Hematopoietic multipotent progenitor cell treated with erythropoietin and hydrocortisone succinate and interleukin-3 and kit ligand, for 8 days (in vitro differentiated cells): ENCODE measurements at places on chromosomes 2 and 18.

- no peak for DNase-seq
These were observed 35.2 kb downstream of the ANXA4 start for GRCh38 chr2:69776886-69777785.

- DNase-seq, result no peak
These were observed 263.7 kb upstream of the SPOPL start for GRCh38 chr2:138237667-138238384.

DNA sequence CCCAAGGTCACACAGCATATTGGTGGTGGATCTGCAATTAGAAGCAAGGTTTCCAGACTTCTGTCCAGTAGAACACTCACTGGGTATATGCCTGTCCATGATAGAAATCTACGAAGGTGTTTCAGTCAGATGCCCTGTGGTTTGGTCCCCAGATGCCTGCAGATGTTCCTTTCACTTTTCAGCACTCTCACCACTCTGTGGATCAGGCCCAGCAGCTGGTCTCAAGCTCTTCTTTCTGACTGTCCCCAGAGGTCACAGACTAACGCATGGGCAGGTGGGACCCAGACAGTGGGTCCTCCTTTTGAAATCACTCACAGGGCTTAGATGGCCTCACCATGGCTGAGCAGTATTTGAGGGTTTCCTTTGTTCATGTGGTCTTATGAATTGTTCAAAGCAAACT, 376.5 kb downstream of the ALK start:
- DNase-seq, result no peak

- peak; percentile 77 for DNase-seq
These were observed 94.3 kb downstream of the CDCA7 start for GRCh38 chr2:173448938-173449471.

DNA sequence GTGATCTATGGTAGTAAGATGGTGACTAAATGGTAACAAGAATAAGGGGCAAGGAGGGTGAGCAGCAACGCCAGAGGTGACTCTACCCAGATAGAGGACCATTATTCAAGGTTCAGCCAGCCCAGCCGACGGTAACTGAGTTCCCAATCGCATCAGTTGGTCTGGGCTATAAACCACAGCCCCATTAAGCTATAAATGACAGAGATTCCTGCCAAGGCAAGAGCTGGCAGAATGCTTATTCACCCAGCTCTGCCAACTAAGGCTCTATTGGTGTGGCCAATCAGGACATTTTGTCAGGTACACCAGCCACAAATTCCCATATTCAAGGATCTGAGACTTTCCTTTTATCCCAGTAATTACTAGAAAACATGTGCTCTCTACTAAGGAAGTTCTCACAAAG, 3.6 kb downstream of the CHN1 start:
- no peak for DNase-seq

DNA sequence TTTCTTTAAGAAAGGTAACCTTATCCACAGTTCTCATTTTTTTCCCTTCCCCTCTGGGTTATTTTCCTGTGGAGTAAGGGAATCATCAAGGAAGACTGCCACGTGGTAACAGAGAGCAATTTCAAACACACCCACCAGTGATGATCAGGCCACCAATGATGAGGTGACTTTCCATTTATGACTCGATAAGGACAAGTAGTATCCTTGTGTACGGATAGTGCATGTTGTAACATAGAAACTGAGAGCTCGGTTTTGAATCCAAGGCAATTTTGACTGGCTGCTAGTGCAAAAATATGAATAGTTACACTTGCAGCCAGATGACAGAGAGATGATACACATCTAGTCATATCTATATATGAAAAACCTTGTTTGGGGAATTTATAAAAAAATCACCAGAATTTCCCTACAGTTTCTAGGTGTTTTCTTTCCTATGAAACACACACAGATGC, 143.6 kb upstream of the TCF4 start:
- peak; percentile 11 for DNase-seq

GRCh38 chr2:239824046-239824694, 201.0 kb downstream of the NDUFA10 start:
- DNase-seq, result peak; percentile 6

DNA sequence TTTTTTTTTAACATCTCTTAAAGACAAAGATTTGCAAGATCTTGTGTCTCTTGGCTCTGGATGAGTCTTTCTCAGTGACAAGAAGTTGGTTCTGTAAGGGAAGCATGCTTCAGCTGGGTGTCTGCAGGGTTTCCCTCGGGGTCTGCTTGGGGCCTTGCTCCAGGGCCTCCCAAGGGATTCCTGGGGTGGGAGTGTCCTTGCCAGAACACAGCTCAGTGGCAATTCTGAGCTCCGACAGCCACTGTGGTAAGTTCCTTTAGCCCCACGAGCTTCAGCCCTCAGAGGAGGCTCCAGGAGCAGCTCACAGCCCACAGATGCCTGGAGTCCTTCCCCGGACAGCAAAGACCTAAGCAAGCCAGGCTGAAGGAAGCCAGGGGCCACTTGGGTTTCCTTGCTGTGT, 52.4 kb downstream of the EMX1 start:
- DNase-seq, result no peak

- no peak for DNase-seq
These were observed 2.4 kb upstream of the TMEM185B start for GRCh38 chr2:120225549-120226065.

GRCh38 chr2:110994250-110994961, 126.3 kb upstream of the BCL2L11 start:
- DNase-seq, result peak; percentile 12

DNA sequence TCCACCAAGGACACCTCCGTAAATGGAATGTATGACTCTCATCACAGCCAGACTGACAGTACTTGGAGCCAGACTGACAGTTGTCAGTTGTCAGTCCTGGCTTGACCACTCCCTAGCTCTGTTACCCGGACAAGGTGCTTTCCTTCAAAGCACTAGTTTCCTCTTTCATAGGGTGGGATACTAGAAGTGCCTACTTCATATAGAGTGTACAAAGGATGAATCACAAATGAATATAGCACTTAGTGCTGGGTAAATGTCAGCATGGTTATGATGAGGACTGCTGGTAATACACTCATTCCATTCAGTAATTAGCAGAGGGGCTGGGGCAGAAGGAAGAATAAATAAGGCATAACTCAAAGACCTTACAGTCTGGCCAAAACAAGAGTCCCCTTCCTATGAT, 91.4 kb downstream of the ARL4C start:
- DNase-seq, result no peak

DNA sequence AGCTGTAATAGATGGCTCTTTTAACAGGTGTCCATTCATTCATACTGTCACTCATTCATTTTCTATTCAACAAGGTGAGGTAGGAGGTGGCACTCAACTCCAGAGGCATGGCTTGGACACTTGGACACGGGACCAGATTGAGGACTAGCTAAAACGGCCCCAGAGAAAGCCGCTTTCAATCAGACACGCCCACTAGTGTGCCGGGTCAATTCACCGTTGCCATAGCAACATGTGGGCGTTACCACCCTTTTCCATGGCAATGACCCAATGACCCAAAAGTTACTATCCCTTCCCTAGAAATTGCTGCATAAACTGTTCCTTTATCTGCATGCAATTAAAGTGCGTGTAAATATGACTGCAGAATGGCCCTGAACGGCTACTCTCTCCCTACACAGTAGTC, 49.2 kb upstream of the LGALSL start:
- DNase-seq, result no peak

DNA sequence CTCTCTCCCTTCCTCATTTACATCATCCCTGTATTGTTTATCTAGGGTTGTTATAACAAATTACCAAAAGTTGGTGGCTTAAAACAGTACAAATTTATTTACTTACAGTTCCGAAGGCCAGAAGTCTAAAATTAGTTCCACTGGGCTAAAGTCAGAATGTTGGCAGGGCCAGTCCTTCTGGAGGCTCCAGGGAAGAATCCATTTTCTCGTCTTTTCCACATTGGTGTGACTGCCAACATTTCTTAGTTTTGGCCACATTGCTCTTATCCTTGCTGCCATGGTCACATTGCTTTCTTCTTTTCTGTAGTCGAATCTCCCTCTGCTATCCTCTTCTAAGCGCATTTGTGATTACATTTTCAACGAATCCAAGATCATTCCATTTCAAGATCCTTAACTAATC, 34.7 kb downstream of the ICOS start:
- no peak for DNase-seq

DNA sequence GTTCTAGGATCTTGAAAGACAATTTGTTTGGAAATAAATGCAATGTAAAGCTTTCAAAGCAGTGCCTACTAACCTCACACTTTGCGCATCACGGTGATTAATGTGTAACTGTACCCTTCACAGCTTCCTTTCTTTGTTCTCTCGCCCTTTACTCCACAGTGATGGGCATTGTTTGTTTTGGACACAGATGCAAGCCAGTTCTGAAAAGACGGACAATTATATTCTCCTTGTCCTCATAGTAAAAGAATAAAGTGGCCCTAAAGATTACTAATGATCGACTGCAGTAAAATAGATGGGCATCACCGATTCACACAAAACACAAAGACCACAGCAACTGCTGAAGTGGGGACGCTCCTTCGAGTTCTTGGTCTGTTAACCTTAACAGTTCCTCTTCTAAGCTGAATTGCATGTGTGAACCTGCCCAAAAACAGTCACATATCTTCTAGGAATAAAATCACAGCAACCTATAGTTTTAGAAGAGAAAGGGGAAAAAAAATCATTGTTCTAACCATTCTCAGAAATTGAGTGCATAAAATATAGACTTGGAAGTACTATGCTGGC, 7.7 kb downstream of the L3MBTL4 start:
- DNase-seq, result no peak

DNA sequence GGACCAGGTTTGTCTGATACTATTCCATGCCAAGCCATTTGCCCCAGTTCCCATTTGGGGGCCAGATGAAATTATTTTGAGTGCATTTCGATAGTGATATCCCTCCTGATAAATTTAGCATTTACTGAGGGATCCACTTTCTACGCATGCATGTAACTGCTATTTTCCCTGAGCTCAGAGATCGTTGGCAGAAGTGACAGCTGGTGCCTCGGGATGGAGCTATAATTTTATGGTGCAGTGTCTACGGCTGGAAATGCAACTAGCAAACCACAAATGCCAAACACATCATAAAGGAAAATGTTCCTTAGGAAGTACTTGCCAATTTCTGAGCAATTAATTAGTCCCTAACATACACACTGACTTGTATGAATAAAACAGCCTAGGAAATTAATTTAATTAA, 254.8 kb downstream of the SLC8A1 start:
- no peak for DNase-seq

- DNase-seq, result no peak
These were observed 227.5 kb upstream of the SOX11 start for GRCh38 chr2:5464657-5465056.

DNA sequence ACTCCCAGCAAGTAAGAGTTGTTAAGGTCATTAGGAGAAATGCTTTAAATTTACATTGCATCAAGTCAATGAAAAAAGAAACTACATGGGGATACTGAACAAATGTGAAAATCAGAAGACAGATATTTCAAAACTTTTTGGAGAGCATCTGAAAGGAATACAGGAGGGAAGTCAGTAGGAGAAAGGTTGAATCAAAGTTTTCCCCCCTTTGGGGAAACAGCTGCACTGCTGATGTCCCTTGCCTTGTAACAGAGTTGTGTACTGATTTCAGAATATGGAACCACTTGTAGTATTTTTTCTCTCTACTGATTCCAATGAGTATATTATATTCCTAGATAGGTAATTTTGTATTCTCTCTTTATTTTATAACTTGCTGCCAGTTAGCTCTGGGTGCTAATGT, 592.5 kb upstream of the ZEB2 start:
- DNase-seq, result no peak

- no peak for DNase-seq
These were observed 56.7 kb upstream of the EML6 start for GRCh38 chr2:54666634-54667265.

DNA sequence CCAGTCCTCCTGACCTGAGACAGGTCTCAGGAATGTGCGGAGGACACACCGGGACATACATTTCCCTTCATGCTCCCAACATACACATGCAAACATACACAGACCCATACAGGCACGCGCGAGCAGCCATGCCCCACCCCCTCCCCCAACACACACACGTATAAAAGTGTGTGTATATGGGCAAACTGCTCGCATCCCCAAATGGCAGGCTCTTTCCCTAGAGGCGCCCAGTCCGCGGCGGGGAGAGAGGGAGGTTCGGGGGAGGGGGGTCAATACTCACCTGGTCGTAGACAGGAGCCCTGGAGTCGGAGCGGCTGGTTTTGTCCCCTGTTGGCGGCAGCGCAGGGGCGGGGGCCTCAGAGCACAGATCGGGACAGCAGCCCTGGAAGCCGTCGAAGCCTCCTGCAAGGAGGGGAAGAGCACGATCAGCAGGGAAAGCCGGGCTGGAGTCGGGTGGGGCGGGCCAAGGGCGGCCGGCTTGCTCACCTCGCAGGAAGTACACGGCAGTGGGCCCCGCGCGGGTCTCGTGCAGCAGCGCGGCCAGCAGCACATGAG, 682 bp downstream of the DUSP2 start:
- peak; percentile 26 for DNase-seq

- no peak for DNase-seq
These were observed 27.6 kb upstream of the GMCL1 start for GRCh38 chr2:69801745-69802290.

DNA sequence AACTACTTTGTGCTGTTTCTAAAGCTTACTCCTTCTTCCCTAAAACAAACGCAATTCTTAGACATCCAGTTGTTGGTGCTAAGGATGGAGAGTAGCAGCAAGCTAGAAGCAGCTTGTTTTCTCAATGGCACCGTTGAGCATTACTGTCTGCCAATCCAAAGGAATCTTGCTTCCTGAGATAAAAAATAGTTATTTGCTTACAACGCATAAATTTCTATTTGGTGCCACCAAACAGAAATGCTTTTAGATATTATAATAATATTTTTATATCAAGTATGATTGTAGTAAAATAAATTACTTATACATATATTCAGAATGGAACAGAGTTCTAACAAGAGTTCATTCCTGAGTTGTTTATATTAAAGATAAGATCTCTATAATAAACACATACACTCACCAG, 434.7 kb downstream of the CPS1 start:
- DNase-seq, result no peak

GRCh38 chr2:188039307-188039706, 252.4 kb upstream of the GULP1 start:
- no peak for DNase-seq

- DNase-seq, result no peak
These were observed 23.3 kb downstream of the LRRC30 start for GRCh38 chr18:7254163-7254562.

- no peak for DNase-seq
These were observed at the start of gene SKOR2 for GRCh38 chr18:47251289-47252120. SKOR2 (minus strand) TSS chr18:47251660; CDS start chr18:47249183, 2,477 bp downstream.

- DNase-seq, result no peak
These were observed 56.1 kb upstream of the PEX13 start for GRCh38 chr2:60961457-60961856.

DNA sequence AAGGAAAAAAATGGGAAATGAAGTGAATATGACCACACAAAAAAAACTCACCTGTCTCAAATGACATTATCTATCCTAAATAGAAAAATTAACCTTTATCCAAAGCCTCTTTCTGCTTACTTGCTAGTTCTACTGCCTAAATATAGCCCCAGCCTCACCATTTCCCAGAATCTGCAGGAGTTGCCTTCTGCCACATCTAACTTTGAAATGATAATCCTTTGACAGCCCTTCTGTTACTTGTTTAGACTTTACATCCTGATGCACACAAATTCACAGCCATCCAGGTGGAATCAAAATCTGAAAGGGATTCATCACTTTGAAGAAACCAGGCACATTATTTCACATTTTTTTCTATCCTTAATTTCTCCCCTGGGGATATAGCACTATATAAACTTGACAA, 1356.2 kb upstream of the NXPH2 start:
- no peak for DNase-seq
